PC-3 (cell line): ENCODE measurements at places on chromosomes 12 and 14.

- DNase-seq: peak; percentile 67
Measured at GRCh38 chr12:65449400-65449799, 170.9 kb downstream of the MSRB3 start.

- no peak for DNase-seq
Measured at GRCh38 chr12:102379346-102380162, 100.8 kb downstream of the IGF1 start.

- no peak for DNase-seq
Measured at GRCh38 chr12:30587782-30588181, 107.9 kb downstream of the IPO8 start.

GRCh38 chr14:50864946-50865345 lies 6.9 kb upstream of the ABHD12B start:
- DNase-seq: no peak
